ENCODE measurements at places on chromosomes 5 and 9.

GRCh38 chr5:119080936-119081335, 10.0 kb downstream of the DMXL1 start:
- peaks cover 28% of the 10 kb centered on the region for H3K36me3 ChIP-seq
- DNase-seq = no peak
- no peak overlapping the region for H3K4me3 ChIP-seq
- peaks cover 39% of the 10 kb centered on the region for H3K4me1 ChIP-seq
- H3K27ac ChIP-seq = peak overlapping the region; percentile 36
- no peaks in the 10 kb centered on the region for H3K27me3 ChIP-seq

- H3K36me3 ChIP-seq = no peaks in the 10 kb centered on the region
- peaks cover 2% of the 10 kb centered on the region for H3K4me1 ChIP-seq
- peaks cover 14% of the 10 kb centered on the region for H3K27me3 ChIP-seq
Observed at GRCh38 chr5:142540922-142541422, 144.9 kb downstream of the FGF1 start.

DNA sequence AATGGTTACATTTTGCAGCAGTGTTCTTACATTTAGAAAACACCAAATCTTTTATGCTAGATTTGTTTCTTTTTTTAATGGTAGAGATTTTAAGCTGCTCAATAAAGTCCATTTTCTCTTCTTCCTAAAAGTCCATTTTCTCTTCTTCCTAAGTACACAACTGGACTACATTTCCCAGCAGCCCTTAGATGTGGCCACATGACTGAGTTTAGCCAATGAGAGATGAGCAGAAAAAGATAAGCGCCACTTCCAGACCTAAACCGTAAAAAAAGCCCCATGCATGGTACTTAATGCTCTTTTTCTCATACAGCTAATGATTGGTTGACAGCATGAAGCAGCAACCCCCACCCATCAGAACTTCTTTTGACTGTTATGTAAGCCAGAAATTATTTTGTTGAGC, 206.7 kb downstream of the FAM114A2 start:
- no peak for DNase-seq
- no peaks in the 10 kb centered on the region for H3K4me1 ChIP-seq
- H3K36me3 ChIP-seq = no peaks in the 10 kb centered on the region
- H3K4me3 ChIP-seq = no peak overlapping the region
- H3K27me3 ChIP-seq = no peaks in the 10 kb centered on the region

DNA sequence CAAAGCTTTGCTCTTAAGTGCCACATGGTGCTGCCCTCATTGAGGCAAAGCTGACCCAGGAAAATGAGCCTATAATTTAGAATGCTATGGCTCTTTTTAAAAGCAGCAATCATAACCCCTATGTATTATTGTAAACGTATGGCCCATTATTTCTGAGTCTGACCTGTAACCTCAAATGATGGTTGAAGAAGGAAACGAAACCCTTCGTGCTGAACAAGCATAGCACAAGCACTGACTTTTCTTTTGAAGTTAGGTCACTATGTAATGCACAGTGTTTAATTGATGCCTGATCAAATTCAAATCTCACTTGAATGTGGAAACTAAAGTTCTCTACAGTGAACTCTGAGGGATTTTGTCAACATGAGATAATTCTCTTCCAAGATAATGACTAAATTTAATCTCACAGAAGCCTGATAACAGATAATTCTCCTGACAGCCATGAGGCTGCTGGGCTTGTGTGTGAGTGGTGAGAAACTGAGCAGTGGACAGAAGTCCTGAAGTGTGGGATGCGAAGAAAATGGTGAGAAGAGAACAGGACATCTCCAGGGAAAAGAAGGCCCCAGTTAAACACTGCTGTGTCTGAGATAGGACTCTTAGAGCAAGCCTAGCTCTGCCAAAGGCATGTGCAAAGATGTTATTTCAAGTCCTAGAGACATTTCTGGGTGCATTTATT, 226.9 kb downstream of the MAN2A1 start:
- no peak for DNase-seq
- no peaks in the 10 kb centered on the region for H3K27me3 ChIP-seq
- peaks cover 2% of the 10 kb centered on the region for H3K36me3 ChIP-seq
- no peak overlapping the region for H3K4me3 ChIP-seq

- H3K4me3 ChIP-seq = peak overlapping the region; percentile 44
- H3K27me3 ChIP-seq = no peaks in the 10 kb centered on the region
- H3K36me3 ChIP-seq = peaks cover 80% of the 10 kb centered on the region
- H3K27ac ChIP-seq = peak overlapping the region; percentile 77
Observed at GRCh38 chr5:170254056-170254455, 21.3 kb downstream of the C5orf58 start.

DNA sequence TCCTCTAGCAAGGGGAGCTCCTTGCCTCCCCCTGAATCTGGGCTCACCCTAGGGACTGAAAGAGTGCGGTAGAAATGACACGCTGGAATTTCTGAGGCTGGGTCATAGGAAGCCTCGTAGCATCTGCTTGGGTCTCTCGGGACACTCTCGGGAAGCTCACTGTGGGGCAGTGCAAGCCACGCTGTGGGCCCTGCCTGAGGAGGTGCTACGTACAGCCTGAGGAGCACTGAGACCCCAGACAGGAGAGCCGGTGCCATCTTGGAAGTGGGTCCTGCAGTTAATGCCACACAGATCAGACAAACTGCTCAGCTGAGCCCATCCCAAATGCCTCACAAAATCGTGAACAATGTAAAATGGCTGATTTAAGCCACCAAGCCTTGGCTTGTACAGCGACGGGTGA, 1.8 kb downstream of the MRPL36 start:
- H3K36me3 ChIP-seq = peaks cover 38% of the 10 kb centered on the region
- peak overlapping the region; percentile 86 for H3K27ac ChIP-seq
- peak overlapping the region; percentile 90 for H3K4me3 ChIP-seq
- DNase-seq = no peak

DNA sequence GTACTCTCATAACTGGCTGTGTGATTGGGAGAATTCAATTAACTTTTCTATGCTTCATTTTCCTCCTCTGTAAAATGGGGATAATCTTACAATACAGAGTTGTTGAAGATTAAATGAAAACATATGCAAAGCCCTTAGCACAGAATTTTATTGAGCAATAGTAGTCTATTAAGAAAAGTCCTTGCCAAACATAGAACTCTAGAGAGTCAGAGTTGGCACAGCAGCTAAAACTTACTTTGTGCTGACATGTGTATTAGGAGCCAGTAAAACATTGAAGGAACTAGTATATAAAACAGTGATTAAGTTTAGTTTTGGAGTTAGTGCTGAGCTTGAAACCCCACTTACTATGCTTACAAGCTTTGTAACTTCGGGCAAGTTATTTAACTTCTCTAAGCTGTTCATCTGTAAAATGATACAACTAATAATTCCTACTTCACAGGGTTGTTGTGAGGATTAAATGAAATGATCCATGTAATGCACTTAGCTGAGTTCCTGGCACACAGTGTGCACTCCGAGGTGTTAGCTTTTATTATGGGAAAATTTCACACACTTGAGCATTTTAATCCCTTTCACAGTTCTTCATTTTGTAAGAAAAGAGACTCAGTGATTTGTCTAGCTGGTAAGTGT, 20.0 kb upstream of the GRIN3A start:
- no peaks in the 10 kb centered on the region for H3K4me1 ChIP-seq
- H3K27ac ChIP-seq = no peak overlapping the region
- no peak for DNase-seq
- no peak overlapping the region for H3K4me3 ChIP-seq
- peaks cover 3% of the 10 kb centered on the region for H3K27me3 ChIP-seq
- H3K36me3 ChIP-seq = no peaks in the 10 kb centered on the region

DNA sequence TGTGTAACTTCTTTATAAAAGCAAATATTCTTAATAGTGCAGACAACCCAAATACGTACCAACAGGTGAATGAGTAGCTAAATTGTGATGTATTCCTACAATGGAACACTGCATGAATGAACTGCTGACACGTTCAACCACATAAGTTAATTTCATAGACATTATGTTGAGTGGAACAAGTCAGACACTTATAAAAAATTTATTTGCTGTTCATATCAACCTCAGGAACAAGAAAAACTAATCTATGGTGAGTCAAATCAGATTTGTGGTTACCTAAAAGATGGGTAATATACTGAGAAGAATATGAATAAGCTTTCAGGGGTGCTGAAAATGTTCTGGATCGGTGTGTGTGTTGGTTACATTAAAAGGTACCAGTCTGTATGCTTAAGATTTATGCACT, 35.7 kb downstream of the INVS start:
- no peak overlapping the region for H3K27ac ChIP-seq
- DNase-seq = no peak
- H3K4me1 ChIP-seq = no peaks in the 10 kb centered on the region
- no peaks in the 10 kb centered on the region for H3K27me3 ChIP-seq

DNA sequence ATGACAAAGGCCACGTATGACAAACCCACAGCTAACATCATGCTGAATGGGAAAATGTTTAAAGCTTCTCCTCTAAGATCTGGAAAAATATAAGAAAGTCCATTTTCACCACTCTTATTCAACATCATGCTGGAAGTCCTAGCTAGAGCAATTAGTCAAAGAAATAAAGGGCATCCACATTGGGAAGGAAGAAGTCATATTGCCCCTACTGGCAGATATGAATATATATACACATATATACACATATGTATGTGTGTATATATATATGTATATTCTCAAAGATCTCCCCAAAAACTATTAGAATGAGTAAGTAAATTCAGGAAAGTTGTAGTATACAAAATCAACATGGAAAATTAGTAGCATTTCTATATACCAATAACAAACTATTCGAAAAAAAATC, 17.1 kb downstream of the APBA1 start:
- peaks cover 9% of the 10 kb centered on the region for H3K27me3 ChIP-seq
- H3K4me1 ChIP-seq = no peaks in the 10 kb centered on the region
- no peak overlapping the region for H3K4me3 ChIP-seq

DNA sequence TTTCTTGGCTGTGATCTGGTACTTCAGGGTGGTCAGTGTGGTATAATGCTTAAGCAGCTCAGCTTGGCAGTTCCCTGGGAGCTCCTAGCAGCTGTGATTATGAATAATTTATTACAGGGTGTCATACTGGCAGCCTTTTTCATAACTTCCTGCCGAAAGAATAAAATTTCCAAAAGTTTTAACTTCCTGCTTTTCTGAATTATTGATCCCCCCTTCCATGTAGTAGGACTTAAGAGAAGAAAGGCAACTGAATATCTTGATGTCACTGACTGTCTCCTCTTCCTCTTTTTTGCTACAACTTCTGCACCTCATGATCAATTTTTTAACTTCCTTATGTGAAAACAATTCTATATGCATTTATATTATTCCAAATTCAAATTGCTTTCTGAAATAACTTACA, 74.3 kb upstream of the SPEF2 start:
- H3K27ac ChIP-seq = no peak overlapping the region
- H3K36me3 ChIP-seq = no peaks in the 10 kb centered on the region
- H3K4me1 ChIP-seq = no peaks in the 10 kb centered on the region
- peaks cover 8% of the 10 kb centered on the region for H3K27me3 ChIP-seq
- H3K4me3 ChIP-seq = no peak overlapping the region
- no peak for DNase-seq

DNA sequence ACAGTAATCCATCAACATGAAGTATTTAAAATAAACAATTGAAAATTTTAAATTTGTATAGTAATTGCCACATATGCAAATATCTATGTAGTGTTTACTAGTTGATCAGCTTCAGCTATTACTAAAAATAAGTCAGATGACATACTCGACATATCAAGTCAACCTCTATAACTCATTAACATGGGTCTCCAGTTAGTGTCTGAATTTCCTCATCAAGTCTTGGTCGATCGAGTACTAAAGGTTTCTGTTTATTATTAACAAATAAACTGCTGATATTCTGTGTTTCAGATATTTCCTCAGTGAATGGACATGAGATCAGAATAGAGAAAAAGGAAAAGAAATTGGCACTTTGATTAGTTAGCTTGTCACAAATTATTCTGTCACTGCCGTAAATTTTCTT, 266.5 kb upstream of the ITGA1 start:
- H3K27ac ChIP-seq = no peak overlapping the region
- H3K27me3 ChIP-seq = no peaks in the 10 kb centered on the region
- no peaks in the 10 kb centered on the region for H3K4me1 ChIP-seq
- H3K4me3 ChIP-seq = no peak overlapping the region
- DNase-seq = no peak

GRCh38 chr9:83459830-83460229, 78.4 kb downstream of the FRMD3 start:
- no peaks in the 10 kb centered on the region for H3K4me1 ChIP-seq
- no peaks in the 10 kb centered on the region for H3K27me3 ChIP-seq
- H3K36me3 ChIP-seq = peaks cover 4% of the 10 kb centered on the region
- DNase-seq = no peak

GRCh38 chr5:57880216-57880615, 397.6 kb upstream of the ACTBL2 start:
- no peak overlapping the region for H3K27ac ChIP-seq
- no peaks in the 10 kb centered on the region for H3K4me1 ChIP-seq
- DNase-seq = no peak
- no peaks in the 10 kb centered on the region for H3K36me3 ChIP-seq

DNA sequence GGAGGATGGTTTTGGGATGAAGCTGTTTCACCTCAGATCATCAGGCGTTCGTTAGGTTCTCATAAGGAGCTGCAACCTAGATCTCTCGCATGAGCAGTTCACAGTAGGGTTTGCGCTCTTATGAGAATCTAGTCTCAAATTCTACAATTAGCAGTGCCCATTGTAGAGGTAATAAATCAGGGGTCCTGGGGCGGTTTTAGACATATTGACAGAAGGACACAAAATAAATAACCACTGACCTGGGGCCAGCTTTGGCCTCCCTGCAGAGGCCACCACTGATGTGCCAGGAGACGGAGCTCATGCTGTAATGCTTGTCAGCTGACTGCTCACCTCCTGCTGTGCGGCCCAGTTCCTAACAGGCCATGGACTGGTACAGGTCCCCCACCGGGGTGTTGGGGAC, 67.6 kb upstream of the SPATA31D4 start:
- H3K4me3 ChIP-seq = no peak overlapping the region
- no peak for DNase-seq
- H3K27ac ChIP-seq = no peak overlapping the region
- H3K27me3 ChIP-seq = no peaks in the 10 kb centered on the region
- H3K4me1 ChIP-seq = no peaks in the 10 kb centered on the region

- H3K36me3 ChIP-seq = no peaks in the 10 kb centered on the region
- no peak overlapping the region for H3K4me3 ChIP-seq
- H3K27ac ChIP-seq = no peak overlapping the region
- peaks cover 3% of the 10 kb centered on the region for H3K4me1 ChIP-seq
- DNase-seq = peak; percentile 60
Observed at GRCh38 chr5:180470966-180471582, 23.1 kb upstream of the CNOT6 start.

Measured in activated naive CD8-positive, alpha-beta T cell treated with anti-CD3 and anti-CD28 coated beads for 36 hours (primary cell).